T-helper 17 cell (primary cell): ENCODE measurements at places on chromosomes 7 and 10.
A peak's percentile ranks its signal among the peaks of the same experiment; 100 is the strongest.

GRCh38 chr7:150744041-150744656 lies 6.9 kb downstream of the GIMAP5 start:
- DNase-seq = no peak

GRCh38 chr10:48446785-48447184 lies 140.3 kb downstream of the MAPK8 start:
- DNase-seq = no peak

- DNase-seq = no peak
Observed at GRCh38 chr10:106992055-106992454, 172.5 kb downstream of the SORCS1 start.

DNA sequence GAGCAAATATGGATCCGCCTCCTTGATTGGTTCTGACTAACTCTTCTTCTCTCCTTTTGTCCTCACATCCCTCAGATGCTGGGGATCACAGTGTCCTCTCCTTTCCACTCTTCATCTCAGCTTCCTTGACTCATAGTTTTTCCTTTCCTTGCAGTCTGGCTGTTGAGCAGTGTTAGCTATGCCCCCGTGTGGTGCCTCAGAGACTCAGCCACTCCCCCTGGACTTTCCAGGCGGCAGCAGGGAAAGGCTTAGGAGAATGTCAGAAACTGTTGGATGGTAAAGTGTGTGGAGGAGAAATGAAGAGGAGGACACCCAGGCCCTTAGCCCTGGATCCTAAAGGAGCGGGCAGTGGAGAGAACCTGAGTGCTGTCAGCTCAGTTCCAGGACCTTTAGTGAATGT lies 267.5 kb downstream of the CELF2 start:
- no peak for DNase-seq

- DNase-seq = no peak
Observed at GRCh38 chr10:44853148-44853734, 57.9 kb upstream of the TMEM72 start.

GRCh38 chr10:17599089-17599488 lies 18.1 kb downstream of the HACD1 start:
- DNase-seq = no peak

DNA sequence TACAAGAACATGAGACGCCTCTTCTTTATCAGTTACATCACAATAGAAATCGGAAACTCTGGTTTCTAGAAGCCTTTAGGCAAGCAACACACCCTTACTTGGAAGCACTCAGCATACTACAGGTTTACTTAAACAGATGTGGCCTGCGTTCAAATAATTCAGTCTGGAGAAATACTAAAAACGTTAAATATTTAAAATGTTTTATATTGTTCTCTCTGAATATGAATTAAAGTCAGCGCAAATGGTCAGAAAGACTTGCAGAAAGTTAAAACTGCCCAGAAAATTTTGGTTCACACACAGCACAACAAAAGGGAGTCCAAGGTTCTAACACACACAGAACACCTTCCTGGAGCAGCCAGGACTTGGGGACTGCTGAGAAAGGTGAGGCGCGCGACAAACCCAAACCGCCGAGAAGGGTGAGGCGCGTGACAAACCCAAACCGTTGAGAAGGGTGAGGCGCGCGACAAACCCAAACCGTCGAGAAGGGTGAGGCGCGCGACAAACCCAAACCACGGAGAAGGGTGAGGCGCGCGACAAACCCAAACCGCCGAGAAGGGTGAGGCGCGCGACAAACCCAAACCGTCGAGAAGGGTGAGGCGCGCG lies 25.8 kb downstream of the ESYT2 start:
- DNase-seq = no peak

GRCh38 chr7:30119890-30120577 lies 14.8 kb upstream of the MTURN start:
- no peak for DNase-seq

DNA sequence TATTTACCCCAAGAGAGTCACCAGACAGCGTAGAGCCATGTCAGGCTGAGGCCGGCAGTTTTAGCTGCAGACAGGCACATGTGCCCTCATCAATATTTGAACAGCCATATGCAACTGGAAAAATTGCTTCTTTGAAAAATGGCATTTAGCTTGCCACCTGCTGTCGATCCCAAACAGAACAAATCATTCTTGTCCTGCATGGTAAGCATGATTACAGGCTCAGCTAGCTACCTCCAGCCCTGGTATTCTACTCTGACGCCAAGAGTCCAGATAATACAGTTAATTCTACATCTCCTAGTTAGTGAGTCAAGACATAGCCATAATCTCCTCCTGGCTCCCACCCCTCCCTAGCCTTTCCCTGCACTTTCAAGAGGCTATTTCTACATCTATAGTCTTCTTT lies 7.7 kb downstream of the CREB3L2 start:
- no peak for DNase-seq

DNA sequence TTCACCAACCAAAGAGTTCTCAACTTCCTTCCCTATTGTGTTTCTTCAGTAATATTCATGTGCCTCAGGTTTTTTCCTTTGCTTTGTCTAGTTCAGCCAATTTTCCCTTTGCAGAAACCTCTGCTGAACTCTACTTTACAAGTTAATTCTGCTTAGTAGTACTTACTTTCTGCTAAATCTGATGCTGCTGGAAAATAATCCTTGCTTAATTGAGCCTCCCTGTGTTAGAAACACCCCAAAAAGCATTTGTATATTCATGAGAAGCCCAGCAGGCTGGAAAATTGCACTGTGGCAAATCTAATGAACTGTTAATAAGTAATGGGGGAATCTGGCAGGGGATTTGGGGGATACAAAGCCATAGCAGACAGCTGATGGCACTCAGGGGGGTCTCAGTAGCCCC lies 78.5 kb downstream of the CDCA7L start:
- DNase-seq = no peak

- no peak for DNase-seq
Observed at GRCh38 chr7:151934584-151934983, 21.7 kb upstream of the GALNTL5 start.

GRCh38 chr7:155665957-155666287 lies 21.5 kb downstream of the RBM33 start:
- no peak for DNase-seq

- DNase-seq = no peak
Observed at GRCh38 chr10:52758406-52758805, 14.2 kb downstream of the MBL2 start.

DNA sequence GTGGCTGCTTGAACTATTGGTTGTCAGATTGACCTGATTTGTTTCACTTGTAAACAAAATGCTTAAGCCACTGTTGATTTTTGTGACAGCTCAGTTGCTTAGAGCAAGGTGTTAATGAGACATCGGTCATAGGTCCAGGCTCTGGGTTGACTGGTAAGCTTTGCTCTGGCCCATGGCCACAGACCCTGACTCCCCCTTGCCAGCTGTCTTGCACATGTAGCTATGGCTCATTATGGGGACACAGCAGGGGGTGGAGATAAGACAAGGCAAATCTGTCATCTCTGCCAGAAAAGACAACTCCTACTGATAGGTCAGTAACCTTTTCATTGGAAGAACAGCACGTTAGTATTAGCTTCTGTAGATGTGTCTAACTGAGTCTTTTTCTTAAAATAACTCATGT lies 95.3 kb downstream of the KAT6B start:
- DNase-seq = no peak

GRCh38 chr7:85805249-85805648 lies 618.4 kb upstream of the SEMA3D start:
- no peak for DNase-seq

DNA sequence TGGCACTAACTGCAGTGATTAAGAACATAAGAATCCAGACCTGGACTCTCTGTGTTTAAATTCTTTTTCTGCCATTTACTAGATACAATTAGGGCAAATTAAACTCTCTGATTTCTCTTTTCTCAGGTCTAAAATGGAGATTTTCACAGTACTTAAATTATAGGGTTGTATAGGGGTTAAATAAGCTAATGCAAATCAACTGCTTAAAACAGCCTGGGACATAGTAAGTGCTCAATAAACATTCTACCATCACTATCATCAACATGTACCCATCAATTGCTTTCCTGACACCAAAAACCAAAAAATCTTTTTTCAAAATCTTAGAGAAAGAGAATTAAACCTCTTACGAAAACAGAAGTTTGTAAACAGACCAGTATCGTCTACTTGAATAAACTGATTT lies 4.5 kb downstream of the ZNF800 start:
- DNase-seq = no peak

GRCh38 chr7:127822822-127823508 lies 171.0 kb downstream of the SND1 start:
- DNase-seq = no peak

- no peak for DNase-seq
Observed at GRCh38 chr7:158559356-158559755, 28.3 kb downstream of the PTPRN2 start.

- DNase-seq = no peak
Observed at GRCh38 chr7:28704706-28705105, 253.4 kb downstream of the TRIL start.

GRCh38 chr10:104317269-104317710 lies 21.0 kb downstream of the ITPRIP start:
- DNase-seq = no peak

GRCh38 chr7:101125989-101126650 lies 784 bp upstream of the SERPINE1 start:
- DNase-seq = no peak

- DNase-seq = peak; percentile 76
Observed at GRCh38 chr10:3887885-3888476, 103.0 kb upstream of the KLF6 start.

- DNase-seq = no peak
Observed at GRCh38 chr10:67808704-67809103, 29.3 kb downstream of the DNAJC12 start.

DNA sequence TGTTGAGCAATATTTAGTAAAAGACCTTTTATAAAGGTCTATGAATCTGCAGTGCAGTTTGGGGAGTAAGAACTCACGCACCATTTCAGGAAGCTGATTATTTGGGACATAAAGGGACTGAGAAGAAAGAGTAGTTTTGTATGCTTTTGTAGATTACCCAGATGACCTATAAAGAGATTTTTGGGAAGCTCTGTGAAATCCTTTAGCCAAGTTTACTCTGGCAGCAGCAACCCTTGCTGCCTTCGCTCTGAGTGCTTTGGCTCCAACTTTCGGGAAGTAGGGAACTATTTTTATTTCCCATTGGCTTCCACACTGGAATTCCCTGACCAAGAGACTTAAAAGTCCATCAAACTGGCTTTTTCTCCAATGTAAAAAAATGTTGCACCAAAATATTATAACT lies 1110.1 kb upstream of the PHF14 start:
- DNase-seq = no peak

DNA sequence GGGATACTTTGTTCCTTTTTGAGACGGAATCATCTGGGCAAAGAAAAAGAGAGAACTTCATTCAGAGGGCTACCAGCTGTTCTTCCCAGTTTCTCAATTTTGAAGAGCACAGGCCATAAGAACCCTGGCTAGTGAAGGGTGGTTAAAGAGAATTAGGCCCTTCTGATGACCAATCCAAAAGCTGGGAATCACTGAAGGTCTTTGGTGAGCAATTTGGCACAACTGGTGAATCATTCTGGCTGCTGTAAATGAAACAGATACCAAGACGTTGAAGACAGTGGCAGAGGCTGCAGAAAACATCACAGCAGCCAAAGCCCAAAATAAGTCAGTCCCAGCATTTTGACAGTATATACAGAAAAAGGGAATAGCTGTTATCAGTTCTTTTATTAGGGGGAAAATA lies 5.1 kb downstream of the RAPGEF5 start:
- DNase-seq = no peak

DNA sequence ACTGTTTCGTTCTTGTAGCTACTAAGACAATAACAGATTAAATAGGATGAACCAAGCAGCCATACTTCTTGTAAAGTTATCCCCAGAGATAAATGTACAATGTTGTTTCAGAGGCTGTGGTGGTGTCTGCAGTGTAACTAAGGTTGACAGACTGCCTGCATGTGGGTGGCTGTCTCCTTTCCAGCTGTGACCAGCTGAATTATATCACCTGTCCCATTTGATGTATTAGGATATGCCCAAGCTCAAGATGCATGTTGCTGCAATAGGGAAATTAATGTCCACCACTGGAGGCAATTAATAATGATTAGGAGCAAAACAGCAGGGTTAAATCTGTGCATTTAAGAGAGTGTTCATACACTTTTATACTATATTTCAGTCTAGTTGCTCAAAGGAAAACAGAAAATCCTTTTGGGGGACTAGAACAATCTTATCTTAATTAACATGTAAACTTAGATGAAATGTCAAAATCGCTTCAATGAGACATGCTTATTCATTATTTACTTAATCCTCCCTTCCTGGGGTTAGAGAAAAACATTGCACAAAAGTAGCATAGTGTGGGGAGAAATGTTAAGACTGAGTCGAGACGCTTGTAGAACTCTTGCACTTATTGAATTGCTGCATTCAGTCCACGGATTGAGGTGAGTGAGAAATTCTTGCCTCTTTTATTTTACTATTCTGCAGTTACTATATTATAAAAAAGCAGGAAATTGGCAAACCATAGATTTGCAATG lies 269.0 kb downstream of the SNX10 start:
- DNase-seq = no peak

DNA sequence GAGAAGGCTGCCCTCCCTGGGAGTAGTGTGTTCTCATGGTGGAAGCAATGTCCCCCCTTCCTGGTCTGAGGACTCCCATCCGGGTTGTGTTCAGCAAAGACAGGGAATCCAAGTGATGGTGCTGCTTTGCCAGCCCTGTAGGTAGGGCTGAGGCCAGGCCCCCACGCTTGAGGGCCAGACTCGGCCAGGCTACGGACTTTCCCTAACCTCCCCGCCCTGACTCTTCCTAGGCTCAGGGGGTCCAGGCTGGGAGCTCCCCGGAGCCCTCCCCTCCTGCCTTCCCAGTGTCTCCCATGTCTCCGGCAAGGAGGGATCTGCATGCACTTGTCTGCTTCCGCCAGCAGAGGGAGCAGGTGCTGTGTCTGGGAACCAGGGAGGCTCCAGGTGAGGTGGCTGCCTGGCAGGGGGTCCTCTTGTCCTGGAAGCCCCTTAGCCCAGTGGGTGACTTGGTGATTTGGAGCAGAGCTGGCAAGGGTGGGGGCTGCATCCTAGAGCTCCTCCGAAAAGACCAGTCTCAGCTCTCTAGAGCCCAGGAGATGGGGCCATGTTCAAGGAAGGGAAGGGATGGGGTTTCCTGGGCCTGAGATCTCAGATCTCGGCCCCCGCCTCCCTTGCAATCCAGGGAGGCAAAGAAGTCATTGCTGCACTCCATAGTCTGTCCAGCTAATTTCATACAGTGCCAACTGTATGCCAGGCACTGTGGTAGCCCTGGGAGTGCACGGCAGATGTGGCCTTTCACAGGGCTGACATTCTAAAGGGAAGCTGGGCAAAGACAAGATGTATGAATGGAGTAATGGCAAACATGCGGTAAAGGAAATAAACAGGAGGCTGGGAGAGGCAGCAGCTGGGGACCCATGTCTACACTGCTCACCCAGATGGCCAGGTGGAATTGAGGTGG lies 20.3 kb upstream of the SFRP5 start:
- DNase-seq = peak; percentile 53

DNA sequence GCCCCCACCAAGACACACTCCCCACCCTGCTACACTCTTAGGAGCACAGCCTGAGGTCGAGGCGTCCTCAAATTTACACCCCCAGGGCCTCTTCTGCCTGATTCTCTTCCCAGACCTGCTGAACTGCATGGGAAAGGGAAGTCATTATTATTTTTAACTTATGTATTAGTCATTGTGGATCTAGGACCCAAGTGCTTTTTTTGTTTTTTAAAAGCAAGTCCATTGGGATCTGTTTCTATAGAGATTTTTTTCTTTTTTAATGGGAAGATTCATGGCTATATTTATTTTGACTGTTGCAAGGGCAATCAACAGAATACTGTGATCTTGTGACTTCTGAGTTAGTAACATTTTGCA lies 203.8 kb downstream of the ZMYND11 start:
- no peak for DNase-seq
